ENCODE measurements at places on chromosomes 13 and 19.

- DNase-seq: no peak
Measured at GRCh38 chr19:38078302-38078930, 145.6 kb downstream of the DPF1 start.

DNA sequence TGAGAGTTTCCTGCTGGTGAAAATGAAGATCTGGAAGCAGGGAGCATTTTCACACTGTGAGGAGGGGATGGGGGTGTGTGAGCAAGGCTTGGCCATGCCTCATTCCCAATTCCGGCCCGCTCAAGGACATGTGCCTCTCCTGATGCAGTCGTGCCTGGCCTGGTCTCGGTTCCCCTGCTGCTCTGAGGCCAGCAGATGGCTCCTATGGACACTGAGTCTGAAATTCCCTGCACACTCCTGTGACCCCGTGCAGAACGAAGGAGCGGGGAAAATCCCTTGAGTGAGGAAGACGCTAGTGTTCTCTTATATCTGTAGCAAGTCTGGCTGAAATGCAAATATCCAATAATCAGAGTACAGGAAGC is 363 bp upstream of the ZNF763 start:
- DNase-seq: no peak

GRCh38 chr13:30334663-30335386 is 27.5 kb upstream of the KATNAL1 start:
- DNase-seq: no peak

DNA sequence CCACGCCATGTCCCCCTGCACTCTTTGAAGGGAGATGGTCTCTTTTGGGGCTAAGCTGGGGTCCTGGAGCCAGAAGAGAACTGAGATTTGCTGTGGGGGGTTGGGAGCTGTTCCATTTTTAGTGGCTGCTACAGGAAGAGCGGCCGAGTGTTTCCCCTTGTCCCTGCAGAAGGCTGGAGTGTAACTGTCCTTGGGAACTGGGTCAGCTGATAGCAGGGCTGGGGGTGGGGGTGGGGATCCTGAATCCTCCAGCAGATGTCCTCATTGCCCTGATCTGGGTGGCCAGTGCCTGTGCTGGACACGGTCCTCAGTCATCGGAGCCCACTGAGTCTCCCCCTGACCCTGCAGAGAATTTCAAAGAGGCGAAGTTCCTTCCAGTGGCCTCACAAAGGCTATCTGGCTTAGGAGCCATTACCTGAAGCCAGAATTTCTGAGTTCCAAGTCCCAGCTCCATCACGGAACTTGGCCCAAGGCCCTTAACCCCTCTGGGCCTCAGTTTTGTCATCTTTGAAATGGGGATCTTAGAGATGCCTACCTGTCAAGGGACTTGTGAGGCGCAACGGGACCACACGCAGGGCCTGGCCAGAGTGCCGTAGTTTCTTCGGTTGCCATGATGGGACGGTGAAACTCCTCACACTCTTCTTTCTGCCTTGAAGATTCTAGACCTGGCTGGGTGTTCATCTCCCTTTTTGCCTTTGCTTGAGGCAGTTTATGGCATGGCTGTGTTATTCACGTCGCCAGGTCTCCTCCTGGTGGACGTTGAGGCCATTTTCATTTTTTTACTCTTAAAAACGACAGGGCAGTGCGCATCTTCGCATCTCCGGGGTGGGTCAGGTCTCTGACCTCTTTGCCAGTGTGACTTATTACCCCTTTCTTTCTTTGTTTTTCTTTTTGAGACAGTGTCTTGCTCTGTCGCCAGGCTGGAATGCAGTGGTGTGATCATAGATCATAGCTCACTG is 51.9 kb downstream of the DNM2 start:
- no peak for DNase-seq

DNA sequence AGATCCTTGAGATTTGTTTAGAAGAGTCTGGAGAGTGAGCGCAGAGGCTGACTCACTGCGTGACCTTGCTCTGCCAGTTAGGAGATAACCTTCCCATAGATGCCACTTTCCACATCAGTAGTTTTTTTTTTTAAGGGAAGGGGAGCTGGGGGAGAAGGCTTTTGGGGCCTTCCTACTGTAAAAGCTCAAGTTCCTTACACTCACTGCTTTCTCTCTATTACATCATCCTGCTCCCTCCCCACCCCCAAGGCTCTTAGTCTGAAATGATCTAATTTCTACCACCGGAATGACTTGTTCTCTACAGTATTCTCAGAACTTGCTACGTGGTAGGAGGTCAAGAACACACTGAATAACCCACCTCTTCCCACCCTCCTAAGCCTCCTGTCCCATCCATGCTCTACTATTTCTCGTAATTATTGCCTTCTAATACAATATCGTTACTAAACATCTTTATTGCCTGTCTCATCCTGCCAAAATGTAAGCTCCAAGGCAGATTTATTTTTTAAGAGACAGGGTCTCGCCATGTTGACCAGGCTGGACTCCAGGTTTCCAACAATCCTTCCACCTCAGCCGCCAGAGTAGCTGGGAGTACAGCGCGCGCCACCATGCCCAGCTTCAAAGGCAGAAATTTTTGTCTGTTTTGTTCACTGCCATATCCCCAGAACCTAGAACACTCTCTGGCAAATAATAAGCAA is 1.2 kb downstream of the LONP1 start:
- no peak for DNase-seq

- no peak for DNase-seq
Measured at GRCh38 chr19:13622766-13623715, 116.8 kb upstream of the CACNA1A start.

DNA sequence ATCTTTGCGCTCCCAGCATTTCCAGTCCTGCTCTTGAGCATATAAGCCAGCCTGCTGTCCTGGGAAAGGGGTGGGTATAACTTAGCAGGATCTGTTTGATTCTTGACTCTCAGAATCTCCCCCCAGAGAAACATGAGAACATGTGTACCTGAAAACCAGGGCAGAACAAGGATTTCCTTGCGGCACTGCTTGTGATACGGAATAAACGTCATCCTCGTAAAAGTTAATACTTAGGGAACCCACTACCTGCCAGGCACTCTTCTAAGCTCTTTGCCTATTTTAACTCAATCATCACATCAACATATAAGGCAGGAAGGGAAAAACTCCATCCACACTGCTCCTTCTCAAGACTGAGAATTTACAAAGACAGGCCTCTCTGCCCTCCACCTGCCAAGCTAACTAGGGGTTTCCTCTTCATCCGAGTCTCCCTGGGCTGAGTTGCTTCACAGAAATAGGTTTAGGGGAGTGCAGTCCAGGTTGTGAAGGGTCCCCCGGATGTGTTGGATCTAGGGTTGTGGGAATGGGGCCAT is 1.1 kb downstream of the ZNF653 start:
- no peak for DNase-seq

GRCh38 chr13:109804654-109805053 is 18.3 kb upstream of the IRS2 start:
- no peak for DNase-seq

DNA sequence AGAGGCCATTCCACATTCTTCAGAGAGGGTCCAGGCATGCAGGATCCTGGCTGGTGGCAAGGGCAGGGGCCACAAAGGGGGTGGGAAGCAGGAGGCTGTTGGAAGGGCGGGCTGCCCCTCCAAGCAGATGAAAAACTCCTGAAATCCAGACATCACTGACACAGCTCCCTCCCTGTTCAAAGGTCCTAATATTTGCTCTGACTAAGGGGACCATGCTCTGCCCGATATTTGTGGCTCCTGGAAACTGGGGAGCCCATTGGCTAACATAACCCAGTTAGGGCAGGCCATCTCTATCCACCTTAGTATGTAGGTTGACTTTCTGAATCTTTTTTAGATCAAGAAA is 3.3 kb upstream of the CDX2 start:
- no peak for DNase-seq

- no peak for DNase-seq
Measured at GRCh38 chr19:16444269-16444600, 27.5 kb downstream of the EPS15L1 start.

DNA sequence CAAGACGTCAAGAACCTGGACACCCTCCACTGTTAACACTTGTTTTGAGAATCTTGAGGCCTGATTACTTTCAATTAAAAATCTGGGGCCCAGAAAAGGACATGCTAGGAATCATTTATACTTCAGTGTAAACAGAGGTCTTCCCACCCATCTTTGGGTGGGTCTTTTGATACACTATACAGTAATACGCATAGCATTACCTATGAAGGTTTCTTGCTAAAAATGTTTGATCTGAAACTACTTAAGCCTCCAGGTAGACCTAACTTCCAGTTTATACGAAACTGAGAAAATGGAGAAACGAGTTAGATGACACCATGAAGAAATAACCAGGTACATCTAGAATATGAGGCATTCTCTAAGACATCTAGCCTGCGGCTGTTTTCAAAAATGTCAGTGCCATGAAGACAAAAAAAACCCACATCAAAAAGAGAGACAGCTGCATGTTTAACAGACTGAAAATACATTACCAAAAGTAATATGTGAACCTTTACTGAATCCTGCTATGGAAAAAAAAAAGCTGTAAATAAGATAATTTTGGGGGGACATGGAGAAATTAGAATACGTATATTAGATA is 36.6 kb downstream of the TGDS start:
- DNase-seq: no peak

GRCh38 chr19:35529241-35530218 is 1.4 kb upstream of the SBSN start:
- DNase-seq: no peak

DNA sequence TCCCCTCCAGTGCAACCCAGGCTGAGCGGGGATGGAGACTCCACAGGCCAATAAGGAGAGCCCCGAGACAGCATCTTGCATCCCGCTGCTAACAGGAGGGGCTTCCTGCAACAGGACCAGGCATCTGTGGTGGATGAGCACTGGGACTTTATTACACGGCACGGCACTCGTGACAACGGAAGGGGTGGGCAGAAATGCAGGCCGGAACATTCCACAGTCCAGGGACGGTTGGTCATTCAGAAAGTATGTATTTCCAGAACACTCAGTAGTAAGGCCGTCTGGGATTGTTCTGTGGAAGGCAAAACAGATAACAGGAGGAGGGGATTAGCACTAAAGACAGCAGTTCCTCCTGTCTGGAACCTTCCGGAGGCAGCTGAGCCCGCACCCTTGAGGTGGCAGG is 3.3 kb upstream of the TM6SF2 start:
- DNase-seq: no peak

GRCh38 chr19:5990289-5990797 is 12.4 kb upstream of the RANBP3 start:
- DNase-seq: no peak

DNA sequence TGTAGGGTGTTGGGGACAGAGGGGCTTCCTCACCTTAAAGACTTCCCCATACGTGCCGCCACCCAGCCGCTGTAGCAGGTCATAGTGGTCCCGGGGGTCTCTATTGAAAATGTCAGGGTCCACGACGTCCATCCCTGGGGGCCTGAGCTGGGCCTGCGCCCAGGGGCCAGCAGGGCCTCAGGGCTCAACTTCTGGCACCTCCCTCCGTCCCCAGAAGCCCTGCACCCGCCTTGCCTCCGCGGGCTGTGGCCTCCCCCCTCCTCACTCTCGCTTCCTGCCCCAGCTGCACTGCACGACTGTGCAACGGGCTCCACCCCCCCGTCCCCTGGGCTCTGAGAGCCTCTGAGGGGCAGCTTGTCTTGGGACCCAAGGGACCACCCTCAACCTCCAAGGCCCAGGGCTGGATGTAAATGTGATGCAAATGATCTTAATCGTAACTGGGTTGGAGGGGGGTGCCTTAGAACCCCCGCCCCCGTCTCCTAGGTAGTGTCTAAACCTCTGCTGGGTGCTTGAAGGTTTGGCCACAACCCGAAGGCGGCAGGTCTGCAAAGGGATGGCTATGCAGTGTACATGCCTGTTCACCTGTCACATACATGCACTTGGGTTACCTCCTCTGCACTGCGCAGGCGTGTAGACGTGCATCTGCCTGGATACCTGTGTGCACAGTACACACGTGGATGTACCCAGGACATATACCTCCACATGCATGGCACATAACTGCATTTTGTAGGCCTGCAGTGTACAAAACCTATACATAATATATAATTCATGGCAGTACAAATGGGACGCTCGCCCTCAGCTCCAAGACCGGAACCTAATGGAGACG is at the start of gene MAP4K1:
TSS of gene MAP4K1 (minus strand) at position 190 of the 826 bp plus-strand sequence. CDS start at position 132, 58 bp downstream.
- no peak for DNase-seq

GRCh38 chr19:18483119-18483890 is 38.6 kb downstream of the ELL start:
- no peak for DNase-seq

Measured in NCI-H187 treated with DMSO at 0.1 percent for 48 hours (cell line).